ENCODE measurements at places on chromosomes 7 and 10.

GRCh38 chr10:59285848-59286247 lies 76.5 kb downstream of the FAM13C start:
- DNase-seq = no peak

DNA sequence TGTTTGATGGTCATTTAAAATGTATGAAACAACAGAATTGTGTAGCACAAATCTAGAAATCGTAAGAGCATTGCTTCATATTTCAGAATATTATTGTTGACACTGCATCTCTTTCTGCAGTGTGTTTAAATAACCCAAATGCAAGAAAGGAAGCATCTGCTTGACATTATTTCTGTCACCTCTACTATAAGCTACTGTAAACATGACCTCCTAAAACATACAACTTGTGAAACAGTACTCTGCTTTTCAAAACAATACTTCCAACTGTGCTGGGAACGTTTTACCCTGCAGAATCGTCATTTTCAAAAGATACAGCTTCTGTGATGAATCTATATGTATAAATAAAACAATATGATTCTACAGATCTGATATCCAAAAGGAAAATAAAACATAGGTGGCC lies 82.0 kb downstream of the RNF133 start:
- no peak for DNase-seq

DNA sequence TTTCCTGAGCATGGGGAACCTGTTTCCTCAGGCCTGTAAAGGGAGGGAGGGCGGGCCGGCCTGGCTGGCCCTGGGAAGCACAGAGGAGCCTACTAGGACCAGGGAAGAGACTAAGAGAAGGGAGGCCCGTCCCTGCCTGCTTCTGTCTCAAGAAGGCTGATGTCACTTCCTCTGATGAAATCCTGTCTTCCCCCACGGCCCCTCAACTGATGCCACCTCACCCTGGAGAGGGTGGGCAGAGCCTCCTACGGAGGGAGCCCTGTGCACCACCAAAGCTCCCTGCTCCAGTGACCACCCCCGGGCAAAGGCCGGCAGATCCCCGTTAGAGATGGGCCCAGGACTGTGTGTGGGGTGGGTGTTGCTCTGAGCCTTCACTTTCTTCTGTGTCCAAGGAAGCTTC lies 1.0 kb upstream of the PILRA start:
- DNase-seq = no peak

DNA sequence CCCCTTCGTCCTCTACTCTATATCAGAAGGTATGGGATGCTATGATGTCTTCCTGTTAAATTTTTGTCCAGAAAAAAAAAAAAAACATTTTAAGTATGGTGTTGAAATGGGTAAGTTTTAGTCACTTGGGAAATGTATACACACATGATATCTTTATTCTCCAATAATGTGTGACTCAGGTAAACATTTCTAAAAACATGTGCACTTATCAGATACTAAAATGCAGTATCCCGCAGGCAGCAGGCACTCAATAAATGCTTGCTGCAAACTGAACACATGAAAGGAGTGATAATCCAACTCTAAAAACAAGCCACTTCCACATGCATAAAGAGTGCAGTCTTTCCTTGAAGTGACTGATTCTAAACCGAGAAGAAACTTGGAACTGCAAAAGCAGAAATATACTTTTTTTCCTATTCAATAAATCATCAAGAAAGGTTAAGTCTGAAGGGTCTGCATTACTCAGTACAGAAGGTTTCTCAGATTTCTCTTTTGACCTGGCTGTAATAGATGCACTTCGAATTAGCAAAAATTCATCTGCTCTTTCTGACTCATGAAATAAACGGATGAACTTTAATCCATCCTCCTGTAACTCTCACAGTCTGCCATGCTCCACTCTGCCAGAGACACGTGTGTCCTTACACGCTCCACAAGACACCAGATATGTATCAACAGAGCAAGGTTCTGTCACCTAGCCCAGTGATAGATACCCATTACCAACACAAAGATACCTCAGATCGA lies 84.0 kb downstream of the HIPK2 start:
- no peak for DNase-seq

GRCh38 chr10:119715628-119716505 lies 10.0 kb upstream of the INPP5F start:
- DNase-seq = no peak

DNA sequence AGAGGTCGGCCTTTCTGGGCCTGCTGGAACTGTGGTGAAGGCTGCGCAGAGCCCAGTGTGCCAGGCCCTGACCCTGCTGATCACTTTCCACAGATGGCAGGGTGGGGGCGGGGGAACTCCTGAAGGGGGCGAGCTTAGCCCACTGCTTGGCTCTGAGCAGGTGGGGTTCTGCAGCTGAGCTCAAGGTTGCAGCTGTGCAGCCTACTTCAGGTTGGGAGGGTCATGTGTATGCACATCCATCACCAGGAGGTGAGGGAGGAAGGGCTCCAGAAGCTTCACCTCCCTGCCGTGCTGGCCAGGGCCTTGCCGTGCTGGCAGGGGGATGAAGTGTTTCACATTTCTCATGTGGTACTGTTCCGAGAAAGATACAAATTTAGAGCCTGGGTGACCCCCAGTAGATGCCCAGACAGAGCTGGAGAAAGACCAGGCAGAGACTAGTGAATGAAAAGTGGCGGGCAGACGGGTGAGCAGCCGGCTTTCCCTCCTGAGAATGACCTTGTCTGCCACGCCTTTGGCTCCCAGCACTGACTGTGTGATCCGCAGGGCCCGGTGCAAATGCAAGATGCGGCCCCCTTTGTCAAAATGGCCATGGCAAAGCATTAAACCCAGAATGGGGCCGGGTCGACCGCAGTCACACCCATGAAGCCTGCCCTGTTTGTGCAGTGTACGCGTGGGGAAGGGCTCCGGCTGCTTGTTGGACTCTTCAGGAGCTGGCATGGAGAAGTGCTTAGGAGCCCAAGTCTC lies 25.2 kb downstream of the FAM241B start:
- no peak for DNase-seq

GRCh38 chr10:47178537-47179290 lies 121.3 kb upstream of the GDF10 start:
- no peak for DNase-seq

GRCh38 chr10:12628153-12628552 lies 278.8 kb downstream of the CAMK1D start:
- no peak for DNase-seq

DNA sequence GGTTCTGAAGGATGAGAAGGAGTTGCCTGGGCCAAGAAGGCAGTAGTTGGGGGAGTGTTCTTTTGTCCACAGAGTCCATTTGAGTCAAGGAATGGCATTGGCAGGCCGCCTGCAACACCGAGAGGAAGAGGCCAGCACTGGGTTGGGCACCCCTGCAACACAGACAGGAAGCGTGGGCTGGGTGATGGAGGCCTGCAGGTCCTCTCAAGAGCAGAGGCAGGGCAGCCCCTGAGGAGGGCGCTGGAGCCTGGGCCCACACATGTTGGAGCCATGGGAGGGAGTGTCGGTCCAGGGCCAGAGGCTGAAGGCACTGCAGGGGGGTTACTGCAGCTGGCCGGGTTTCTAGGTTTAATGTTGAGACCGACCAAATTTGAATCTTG lies 137.3 kb downstream of the PTPN20 start:
- no peak for DNase-seq

GRCh38 chr7:47635091-47636080 lies 53.5 kb upstream of the TNS3 start:
- no peak for DNase-seq

DNA sequence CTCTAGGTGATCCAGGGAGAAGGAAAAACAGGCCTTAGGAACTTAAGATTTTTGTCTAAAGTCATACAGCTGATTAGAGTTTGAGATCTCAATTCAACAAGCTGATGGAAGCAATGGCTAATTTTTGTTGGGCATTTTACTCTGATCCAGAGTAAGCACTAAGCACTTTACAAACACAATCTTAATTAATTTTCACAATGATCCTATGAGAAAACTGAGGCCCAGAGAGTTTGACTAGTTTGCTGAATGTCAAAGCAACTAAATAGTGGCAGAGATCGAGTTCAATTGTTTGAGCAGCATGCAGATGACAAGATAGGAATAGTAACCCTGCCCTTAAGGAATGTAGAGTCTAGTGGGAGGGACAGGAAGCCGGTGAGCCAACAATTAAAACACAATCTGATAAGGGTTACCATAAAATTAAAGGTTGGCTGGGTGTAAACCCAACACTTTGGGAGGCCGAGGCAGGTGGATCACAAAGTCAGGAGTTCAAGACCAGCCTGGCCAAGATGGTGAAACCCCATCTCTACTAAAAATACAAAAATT lies 13.5 kb upstream of the RPEL1 start:
- no peak for DNase-seq

- no peak for DNase-seq
Measured at GRCh38 chr7:159280008-159280407, 135.3 kb upstream of the VIPR2 start.

- no peak for DNase-seq
Measured at GRCh38 chr10:70950037-70950436, 61.7 kb upstream of the PCBD1 start.

GRCh38 chr10:130481936-130482335 lies 345.7 kb downstream of the GLRX3 start:
- DNase-seq = no peak

DNA sequence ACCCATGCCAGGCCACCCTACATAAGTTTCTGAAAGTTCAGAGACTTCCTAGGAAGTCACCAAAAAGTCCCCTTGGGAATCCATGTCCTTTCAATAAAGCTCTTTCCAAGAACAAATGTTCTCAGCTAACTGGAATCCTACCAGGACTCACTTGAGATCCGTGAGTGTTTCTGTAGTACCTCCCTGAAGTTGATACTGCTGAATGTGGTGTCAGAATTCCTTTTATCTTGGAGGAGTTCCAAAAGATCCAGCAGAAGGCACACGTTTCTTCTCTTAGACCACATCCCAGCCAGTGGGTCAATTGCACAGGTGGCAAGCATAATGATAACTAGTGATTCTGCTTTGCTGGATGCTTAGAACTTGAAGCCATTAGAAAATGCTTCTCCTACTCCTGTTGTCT lies 689.7 kb upstream of the IGFBP3 start:
- DNase-seq = no peak

GRCh38 chr10:72588266-72588665 lies 37.6 kb downstream of the MICU1 start:
- no peak for DNase-seq

- no peak for DNase-seq
Measured at GRCh38 chr7:44084701-44085100, 2.4 kb upstream of the POLM start.

DNA sequence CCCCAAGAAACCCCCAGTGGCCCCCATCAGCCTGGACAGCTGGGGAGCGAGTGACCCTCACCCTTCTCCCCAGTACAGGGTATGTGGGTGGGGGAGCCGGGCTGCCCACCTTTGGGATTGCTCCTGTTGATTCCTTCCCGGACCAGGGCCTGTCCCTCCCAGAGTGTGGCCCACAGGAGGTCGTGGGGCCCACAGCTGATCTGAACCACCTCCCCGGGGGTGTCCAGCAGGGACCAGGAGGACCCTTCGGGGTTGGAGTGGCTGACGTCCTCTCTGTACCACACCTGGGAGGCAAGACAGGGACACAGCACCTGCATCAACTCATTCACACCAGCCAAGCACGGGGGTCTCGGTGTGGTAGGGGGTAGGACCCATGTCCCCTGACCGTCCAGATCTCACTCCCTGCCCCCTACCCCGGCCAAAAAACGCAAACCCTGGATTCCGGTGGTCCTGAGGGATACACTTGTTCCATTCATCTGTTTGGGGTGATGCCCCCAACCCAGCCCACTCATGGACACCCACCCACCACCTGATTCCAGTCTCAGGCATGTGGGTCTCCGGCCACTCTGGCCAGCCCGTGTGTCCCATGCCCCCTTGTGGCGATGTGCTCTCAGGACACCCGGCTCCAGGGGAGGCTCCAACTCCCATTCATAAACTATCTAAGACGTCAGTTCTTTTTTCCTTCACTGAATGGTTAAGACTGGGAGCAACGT lies 10.9 kb downstream of the TECPR1 start:
- no peak for DNase-seq

DNA sequence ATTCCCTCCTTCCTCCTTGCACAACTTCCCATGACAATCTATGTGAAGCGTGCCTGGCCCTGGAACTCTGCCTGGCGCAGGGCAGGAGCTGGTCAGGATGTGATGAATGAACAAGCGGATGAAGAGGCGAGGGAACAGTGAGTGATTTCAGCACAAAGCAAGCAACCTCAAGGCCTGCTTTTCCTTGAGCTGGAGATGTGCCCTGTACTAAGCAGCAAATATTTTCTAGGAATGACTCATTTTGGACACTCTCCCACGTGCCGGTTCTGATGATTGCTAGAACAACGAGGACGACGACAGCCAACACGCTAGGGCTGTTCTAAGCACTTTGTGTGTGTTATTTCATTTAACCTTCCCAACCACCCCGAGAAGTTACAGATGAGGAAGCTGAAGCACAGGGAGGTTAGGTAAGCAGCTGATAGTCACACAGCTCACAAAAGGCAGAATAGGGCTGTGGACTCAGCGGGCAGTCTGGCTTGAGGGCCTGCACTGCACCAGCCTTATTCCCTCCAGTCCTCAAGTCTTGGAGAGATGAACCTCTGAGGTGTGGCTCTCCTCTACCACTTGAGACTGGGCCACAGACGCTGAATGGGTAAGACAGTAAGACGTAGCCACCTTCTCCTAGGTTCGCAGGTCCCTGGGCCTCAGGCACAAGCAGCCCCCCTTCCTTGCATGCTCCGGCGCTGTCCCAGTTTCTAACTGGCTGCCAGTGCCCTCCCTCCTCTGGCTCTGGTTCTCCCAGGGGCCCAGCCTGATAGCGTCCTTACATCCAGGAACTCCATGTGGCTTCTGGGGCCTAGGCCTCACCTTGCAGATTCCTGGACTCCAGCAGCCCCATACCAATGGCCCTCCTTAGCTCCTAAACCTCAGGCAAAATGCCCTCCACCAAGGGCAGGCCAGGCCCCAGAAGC lies 59.0 kb downstream of the YKT6 start:
- no peak for DNase-seq

- DNase-seq = no peak
Measured at GRCh38 chr10:44902941-44903545, 8.1 kb upstream of the TMEM72 start.

- no peak for DNase-seq
Measured at GRCh38 chr7:100568176-100568895, 5.4 kb downstream of the SAP25 start.

- DNase-seq = no peak
Measured at GRCh38 chr10:68559841-68560185, 324 bp upstream of the TET1 start.

- DNase-seq = no peak
Measured at GRCh38 chr7:26698194-26698593, 166.2 kb downstream of the SKAP2 start.

- DNase-seq = no peak
Measured at GRCh38 chr10:20034732-20035131, 218.5 kb downstream of the PLXDC2 start.

DNA sequence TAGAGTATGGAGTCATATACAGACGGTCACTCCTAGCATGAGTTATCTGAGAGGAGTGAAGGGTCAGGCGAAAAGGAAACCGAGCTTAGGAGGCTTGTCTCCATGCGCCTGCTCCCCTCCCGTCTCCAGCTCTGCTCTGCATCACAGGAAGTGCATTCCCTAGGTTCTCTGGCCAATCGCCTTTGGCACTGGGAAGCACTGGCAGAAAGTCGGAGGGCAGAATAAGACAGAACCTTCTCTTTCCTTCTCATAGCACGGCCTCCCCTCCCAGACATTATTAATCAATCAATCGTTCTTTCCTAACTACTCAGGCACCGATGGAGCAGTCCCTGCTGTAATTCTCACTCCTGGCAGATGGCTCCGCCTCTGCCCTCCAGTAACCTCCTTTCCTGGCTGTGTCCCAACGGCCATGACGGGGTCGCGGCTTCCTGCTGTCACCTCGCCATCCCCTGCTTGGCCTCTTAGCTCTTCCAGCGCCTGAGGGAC lies 177.1 kb downstream of the FRMD4A start:
- DNase-seq = no peak
